ENCODE measurements at places on chromosomes 5 and 9.
A peak's percentile ranks its signal among the peaks of the same experiment; 100 is the strongest.

DNA sequence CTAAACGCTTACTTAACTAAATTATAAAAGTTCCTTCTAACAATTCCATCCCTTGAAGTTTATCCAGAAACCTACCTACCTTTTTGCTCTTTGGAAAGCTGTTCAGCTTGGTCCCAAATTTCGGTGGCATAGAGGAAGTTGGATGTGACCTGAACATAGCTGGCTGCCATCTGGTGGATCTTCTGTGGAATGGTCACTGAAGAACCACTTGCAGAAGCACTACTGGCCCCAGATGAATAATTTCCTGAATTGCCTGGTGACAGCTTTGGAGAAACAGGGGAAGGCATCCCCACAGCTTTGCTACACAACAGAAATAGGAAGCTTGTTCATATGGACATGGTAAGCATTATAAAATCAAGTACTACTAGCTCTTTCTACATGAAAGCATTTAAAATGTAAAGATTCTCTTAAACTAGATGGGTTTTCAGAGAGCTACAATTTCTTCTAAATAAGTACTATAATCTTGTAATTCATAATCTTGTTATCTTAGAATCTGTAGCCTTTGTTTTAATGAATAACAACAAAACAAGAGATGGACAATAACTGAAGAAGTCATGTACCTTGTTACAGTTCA, 9.9 kb downstream of the LEAP2 start:
- no peak for DNase-seq

DNA sequence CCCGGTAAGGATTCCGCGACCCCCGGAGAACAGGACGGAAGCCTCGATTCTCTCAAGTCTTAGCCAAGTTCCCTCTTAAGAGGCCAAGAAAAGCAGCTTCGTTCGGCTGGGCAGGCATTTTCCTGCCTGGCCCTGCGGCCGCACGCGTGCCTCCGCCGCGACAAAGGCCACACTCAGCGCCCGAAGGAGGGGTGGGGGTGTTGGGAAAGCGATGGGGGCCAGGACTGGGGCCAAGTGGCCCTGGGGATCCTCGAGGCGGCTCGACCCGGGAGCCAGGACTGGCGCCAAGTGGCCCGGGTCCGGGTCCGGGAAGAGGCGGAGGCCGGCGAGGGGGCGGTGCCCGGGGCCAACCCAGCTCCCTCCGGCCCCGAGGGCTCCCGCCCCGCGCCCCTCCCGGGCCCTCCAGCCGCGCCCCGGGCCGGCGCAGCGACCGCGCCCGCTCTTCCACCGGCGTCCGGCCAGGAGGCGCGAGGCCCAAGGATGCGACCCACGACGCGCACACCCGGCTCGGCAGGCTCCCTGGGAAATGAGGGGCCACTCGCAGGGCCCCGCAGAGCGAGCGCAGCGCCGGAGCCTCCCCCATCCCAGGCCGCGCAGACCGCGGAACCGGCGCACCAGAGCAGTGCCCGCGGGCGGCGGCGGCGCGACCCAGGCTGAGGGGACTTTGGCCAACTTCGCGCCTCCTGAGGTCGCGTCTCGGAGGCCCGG, 756 bp downstream of the VAV2 start:
- DNase-seq, result no peak

DNA sequence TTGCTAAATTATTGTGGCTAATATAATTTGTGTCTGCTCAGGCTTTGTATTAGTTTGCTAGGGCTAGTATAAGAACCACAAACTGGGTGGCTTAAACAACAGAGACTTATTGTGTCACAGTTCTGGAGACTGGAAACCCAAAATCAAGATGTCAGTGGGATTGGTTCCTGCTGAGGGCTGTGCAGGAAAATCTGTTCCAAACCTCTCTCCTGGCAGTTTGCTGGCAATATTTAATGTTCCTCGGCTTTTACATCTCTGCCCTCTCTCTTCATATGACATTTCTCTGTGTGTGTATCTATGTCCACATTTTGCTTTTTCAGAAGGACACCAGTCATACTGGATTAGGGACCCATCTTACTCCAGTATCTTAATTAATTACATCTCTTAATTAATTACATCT, 498.8 kb upstream of the CD180 start:
- DNase-seq, result no peak

GRCh38 chr5:151755383-151755782, 3.0 kb downstream of the ATOX1 start:
- no peak for DNase-seq

- no peak for DNase-seq
Observed at GRCh38 chr9:74147906-74148305, 349.2 kb upstream of the RORB start.

- DNase-seq, result no peak
Observed at GRCh38 chr5:17398431-17398830, 99.6 kb upstream of the TAF11L2 start.

GRCh38 chr5:41797662-41798061, 72.6 kb downstream of the OXCT1 start:
- no peak for DNase-seq

DNA sequence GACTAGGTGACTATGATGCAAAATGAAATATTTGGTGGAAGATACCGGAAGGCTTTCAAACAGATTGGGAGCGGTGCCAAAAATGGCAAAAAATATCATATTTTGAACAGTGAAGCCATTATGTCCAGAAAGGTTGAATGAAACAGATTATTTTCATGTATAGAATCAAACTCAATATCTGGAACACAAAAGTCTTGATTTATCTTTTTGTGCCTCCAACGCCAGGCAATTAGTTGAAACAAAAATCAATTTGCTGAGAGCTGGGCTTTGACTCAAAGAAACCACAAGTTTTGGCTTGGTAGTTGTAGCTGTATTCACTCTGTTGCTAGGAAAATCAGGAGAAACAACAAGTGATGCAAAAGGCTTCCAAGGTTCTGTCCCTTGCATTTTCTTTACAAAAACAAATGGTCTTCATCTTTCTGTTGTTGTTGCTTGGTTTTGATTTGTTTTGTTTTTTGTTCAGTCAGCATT, 421.7 kb upstream of the TYRP1 start:
- DNase-seq, result no peak

DNA sequence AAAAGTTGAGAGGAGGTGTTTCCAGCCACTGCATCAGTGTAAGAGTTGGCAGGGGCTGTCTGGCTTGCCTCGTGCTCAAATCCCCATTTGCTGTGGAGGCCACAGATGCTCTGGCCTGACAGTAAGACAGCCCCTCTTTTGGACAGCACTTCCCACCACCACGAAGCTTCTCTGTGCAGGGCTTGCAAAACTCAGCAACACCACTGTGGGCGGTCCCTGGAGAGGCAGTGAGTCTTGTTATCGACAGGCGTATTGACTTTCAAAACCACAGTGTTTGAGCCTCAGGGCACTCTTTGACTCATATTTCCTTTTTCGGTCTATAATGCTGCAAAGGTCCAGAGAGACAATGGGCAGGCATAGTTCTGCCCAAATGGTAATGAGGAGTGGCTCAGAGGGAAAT, 539.5 kb downstream of the EBF1 start:
- DNase-seq, result no peak

- no peak for DNase-seq
Observed at GRCh38 chr5:44246986-44247385, 142.2 kb downstream of the FGF10 start.

- DNase-seq, result no peak
Observed at GRCh38 chr9:12640016-12640587, 53.1 kb upstream of the TYRP1 start.

- DNase-seq, result no peak
Observed at GRCh38 chr5:80296121-80296520, 23.7 kb upstream of the SPZ1 start.

DNA sequence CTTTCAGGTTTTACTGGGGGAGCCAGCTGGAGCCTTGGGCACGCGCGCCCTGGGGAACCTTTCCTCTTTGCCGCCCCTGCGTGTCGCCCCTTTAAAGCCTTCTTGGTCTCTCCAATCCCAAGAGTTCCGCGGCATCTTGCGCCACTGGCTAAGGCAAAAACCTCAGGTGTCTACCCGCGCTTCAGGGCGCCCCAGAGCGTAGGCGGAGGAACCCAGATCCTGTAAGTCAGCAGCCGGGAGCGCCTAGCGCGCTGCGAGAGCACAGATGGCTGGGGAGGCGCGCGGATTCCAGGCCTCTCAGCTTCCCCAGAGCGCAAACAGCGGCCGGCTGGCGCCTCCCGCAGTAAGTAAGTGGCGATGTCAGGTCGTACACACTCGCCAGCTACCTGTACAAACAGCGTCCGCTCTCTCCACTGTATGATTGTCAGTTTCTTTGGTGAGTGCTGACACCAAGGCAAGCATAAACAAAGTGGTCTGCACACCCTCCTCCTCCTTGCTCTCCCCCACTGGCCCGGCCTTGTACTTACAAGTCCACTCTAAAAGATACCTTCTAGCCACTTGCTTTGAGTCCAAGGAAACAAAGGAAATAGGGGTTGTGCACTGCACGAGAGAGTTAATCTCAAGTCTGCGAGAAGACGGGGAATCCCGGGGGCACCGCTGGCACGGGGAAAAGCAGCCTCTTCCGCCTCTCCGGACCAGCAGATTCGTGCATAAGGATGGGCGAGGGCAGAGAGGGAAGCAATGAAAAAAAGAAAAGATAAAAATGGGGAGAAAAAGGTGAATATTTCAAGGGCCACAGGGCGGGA, 2.9 kb downstream of the HTR1A start:
- no peak for DNase-seq

DNA sequence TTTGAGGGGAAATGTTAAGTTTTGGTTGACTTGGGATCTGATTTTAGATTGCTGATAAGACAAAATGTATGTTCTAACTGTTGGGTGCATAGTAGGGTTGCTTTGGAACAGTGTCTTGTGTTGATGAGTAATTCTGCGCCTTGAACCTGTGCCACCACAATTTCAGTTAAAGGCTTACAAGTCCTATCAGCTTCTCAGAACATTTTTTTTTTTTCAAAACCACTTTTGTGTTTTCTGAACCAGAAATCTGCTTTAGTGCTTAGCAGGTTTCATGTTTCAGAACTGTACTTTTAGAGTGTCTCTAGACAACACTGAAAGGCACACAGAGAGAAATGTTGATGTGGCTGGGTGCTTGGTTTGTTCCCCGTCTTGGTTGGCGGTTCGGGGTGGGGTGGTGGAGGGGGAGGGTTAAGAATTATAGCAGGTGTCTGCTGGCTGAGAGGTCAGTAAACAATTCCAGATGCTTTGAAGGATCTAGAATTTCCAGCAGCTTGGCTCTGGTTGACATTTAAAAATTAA, 84.6 kb downstream of the ANKRD55 start:
- peak; percentile 7 for DNase-seq

GRCh38 chr9:117665601-117666385, 38.4 kb upstream of the TLR4 start:
- DNase-seq, result no peak

GRCh38 chr9:133733796-133734533, 4.2 kb downstream of the SARDH start:
- DNase-seq, result no peak

GRCh38 chr9:6969805-6970204, 212.0 kb downstream of the KDM4C start:
- DNase-seq, result no peak

- DNase-seq, result peak; percentile 75
Observed at GRCh38 chr9:131178382-131178781, 53.0 kb downstream of the NUP214 start.

DNA sequence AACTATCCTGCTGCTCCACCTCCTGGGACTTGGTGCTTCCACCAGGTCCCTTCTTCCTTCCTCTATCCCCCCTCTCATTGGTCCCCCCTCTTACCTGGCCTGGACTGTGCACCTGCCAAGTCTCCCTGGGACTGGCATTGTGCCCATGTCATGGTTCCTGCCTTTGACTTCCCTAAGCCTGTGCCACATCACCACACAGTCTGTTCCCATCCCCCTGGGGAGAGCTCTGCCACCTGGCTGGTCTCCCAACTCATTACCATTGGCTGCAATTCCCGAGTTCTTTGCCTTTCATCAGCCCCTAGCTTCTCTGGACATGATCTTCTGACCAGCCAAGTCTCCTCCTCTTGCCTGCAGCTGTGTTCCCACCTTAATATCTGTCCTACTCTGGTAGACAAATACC, 180.3 kb downstream of the SREK1 start:
- DNase-seq, result no peak

- no peak for DNase-seq
Observed at GRCh38 chr9:33364127-33364526, 38.2 kb downstream of the AQP7 start.

DNA sequence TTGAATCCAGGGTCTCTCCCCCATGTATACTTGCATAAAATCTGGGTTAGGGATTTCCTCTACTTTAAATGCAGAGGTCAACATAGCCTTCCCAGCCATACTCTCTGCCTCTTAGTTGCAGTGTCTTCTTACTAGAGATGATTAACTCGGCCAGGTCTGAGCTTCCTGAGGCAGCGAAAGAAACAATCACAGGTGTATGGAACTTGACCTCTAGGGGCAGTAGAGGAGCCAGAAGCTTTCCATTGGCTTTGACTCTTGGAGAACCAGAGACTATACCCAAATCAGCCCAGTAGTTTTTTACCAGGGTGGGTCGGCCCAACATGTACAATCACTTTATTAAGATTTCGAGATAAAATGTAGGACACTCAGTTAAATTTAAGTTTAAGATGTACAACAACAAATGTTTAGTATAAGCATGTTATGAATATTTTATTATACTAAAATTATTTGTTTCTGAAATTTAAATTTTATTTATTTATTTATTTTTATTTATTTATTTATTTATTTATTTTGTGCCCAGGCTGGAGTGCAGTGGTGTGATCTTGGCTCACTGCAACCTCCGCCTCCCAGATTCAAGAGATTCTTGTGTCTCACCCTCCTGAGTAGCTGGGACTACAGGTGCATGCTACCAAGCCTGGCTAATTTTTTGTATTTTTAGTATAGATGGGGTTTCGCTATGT, 48.0 kb upstream of the DMRT3 start:
- DNase-seq, result no peak

DNA sequence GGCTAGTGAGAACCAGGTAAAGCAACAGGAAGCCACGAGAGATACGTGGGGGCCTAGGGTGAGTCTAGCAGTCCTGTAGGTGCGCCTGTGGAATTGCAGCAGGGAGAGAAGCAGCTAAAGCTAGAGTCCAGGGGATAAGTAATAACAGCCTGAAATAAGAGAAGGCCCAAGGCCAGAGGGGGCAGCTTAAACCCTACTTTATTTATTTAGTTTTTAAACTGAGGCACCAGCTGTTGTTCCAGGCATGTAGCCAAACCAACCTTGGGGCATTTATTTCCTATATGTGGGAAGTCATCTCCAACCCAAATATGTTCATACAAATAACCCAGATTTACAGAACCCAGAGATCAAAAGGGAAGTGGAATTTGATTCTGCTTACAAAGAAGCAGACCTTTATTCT, 93.5 kb downstream of the GLDC start:
- no peak for DNase-seq

DNA sequence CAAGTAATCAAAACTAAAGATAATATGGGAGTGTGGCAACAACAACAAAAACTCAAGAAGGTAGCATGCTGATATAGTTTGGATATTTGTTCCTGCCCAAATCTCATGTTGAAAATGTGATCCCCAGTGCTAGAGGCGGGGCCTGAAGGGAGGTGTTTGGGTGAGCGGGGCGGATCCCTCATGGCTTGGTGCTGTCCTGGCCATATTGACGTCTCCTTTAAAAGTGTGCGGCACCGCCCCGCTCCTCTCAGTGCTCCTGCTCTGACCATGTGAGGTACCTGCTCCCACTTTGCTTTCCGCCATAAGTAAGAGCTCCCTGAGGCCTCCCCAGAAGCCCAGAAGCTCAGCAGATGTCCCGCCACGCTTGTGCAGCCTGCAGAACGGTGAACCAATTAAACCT, 25.6 kb downstream of the MED27 start:
- no peak for DNase-seq

All from activated naive CD4-positive, alpha-beta T cell (primary cell).